ENCODE measurements at places on chromosomes 4 and X.

- DNase-seq, result no peak
Measured at GRCh38 chr4:94544811-94545210, 93.1 kb downstream of the PDLIM5 start.

DNA sequence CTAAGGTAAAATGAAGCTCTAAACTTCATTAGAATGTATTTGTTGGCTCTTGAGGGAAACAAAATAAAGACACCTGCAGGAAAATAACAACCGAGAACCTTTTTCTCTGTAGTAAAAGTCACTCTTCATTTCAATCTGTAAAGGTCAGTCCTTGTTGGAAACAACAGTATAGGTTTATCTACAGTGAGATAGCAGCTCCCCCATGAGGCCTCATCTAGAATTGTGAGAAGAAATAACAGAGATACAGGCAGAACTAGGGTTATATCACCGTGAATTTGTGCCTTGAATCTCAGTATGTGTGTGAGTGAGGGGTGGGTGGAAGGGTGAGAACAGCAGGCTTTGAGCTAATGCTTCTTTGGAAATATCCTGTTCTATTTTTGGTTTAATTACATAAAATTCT, 107.8 kb upstream of the FMR1 start:
- no peak for DNase-seq

GRCh38 chr4:142952821-142953580, 106.9 kb upstream of the INPP4B start:
- no peak for DNase-seq

DNA sequence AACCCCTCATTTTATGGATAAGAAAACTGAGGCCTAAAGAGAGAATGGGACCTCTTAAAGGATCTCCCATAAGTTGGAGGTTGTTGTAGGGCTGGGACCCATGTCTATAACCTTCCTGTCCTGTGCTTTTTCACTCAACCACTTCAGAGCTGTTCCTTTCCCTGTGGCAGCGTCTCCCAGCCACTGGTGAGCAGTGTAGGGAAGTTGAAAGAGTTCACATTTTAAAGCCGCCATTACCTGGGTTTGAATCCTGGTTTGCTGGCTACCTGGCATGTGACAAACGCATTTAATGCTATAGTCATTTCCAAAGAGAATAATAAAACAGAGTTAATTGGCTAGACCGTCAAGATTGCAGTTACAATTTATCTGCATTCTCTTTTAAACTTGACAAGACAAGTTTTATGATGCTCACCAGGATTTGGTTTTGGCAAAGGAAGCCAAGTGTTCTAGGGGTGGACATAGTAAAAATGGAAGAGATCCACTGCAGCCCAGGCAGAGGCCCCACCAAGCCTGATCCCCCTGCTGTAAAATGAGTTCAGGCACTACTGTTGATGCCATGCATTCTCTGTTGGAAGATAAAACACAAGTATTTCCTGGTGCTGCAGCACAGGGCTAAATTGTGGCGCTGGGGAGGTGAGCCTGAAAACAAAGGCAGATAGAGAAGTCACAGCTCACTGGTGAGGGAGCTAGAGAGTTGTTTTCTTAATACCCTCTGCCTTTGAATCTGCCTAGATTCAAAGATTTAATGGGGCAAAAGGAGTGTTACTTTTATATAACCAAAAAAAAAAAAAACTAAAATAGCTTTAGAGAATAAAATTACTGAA, 218.7 kb downstream of the NWD2 start:
- DNase-seq, result no peak

GRCh38 chr4:96154676-96155075, 314.8 kb downstream of the PDHA2 start:
- DNase-seq, result no peak

GRCh38 chr4:102503831-102504786, 3.0 kb downstream of the NFKB1 start:
- no peak for DNase-seq

DNA sequence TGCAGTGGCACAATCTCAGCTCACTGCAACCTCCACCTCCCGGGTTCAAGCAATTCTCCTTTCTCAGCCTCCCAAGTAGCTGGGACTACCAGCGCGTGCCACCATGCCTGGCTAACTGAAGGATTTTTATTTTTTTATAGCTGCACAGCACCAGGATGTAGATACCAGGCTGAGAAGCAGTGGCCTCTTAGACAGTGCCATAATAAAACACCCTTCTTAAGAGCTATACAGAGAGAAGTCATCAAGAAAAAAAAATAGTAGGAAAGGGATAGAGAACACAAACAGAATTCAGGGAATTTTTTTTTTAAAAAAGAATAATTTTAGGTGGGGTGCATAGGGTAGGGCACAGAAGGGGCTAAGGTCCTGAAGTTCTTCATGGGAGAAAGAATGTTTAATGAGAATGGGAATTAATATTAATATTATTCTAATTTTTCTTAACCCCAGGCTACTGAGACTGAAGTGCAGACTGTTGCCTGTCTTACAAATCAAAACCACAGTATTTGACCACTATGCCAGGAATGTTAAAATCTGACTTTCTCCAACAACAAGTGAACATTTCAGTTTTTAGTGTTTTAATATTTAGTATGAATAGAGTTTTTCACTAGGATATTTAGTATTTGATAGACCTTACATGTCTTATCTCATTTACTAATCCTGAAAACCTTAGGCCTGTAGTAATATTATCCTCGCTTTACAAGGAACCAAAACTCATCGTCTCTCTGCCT, 146.7 kb downstream of the KCNIP4 start:
- DNase-seq, result no peak

GRCh38 chr4:33054161-33054560, 2334.0 kb downstream of the PCDH7 start:
- no peak for DNase-seq

DNA sequence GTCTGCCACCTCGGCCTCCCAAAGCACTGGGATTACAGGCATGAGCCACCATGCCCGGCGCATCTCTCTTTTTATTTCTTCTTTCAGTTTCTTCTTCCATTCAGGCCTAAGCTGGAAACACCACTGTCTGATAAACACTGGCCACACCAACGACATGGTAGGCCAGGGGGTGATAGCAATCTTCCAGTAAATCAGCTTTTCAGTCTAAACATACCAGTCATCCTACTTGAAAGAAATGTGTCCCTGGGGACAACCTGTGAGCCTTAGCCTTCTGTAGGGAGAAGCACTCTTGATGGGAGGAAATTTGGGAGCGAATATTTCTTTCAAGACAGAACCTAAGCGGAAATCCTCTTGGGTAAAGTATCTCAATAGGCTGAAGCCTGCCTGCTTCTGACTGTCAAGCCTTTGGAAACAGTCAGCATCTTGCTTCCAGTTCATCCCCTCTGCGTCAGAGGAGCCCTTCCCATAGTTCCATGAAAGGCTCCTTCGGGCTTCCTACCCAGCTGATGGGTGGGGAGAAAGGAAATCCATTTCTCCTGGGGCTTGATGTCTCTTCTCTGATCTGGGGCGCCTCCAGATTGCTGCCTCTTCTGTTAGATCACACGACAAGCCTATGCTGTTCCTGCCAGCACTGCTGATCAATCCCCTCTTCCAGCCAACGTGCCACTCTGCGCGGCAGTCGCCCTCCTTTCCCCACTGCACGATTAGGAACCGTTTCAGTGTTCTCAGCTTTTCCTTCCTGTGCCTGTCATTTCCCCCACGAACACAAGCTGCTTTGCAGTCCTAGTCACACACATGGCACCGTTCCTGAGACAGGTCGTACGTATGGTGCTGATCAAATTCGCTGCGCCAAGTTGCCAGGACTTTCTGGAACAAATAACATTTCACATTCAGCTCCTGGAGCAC, 49.5 kb upstream of the CBR4 start:
- DNase-seq, result no peak

DNA sequence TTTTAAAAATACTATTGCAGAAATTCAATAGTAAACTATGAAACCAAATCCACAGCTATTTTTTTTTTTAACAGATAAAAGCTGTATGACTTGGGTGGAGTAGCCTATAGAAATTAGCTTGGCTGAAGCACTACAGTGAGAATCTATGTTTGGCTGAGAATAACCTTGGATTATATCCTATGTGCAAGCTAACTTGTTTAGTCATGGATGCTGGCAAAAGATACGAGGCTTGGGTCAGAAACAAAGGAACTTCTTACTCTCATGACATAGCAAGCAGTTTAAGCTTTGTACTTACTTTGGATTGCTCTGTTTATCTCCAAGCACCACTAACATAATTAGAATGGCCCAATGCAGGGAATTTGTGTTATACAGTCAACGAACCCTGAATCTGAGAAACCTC, 119.2 kb upstream of the GRID2 start:
- DNase-seq, result no peak
